ENCODE measurements at places on chromosomes 5 and 9.
A peak's percentile ranks its signal among the peaks of the same experiment; 100 is the strongest.

DNA sequence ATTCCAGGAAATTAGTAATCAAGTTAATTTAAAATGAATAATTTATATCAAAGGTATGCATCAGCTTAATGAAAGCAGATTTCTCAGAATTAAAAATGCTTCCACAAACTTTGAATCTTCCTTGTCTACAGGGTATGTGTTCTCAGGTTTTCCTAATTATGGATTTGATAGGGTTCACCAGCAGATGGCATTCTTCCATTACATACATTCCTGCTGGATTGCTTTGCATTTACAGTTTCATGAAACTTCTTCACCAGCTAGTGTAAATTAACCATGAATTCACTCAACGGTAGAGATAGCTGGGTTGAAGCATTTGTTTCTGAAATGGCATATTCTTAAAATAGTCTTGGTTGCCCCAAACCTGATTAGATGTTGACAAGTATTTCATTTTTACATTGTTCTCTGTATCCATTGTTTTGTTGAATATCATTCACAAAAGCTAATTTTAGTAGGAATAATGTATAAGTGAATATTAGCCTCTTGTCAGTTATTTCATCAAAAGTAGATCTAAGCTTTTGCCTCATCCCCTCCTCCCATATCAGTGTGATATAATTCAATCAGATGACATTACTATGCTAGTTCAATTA is 68.7 kb upstream of the WDR41 start:
- peak; percentile 11 for DNase-seq

- DNase-seq: no peak
Measured at GRCh38 chr9:77949751-77950436, 81.7 kb downstream of the GNAQ start.

- DNase-seq: no peak
Measured at GRCh38 chr9:72728031-72728770, 206.8 kb downstream of the TMC1 start.

GRCh38 chr5:68392617-68393016 is 177.1 kb downstream of the PIK3R1 start:
- no peak for DNase-seq

DNA sequence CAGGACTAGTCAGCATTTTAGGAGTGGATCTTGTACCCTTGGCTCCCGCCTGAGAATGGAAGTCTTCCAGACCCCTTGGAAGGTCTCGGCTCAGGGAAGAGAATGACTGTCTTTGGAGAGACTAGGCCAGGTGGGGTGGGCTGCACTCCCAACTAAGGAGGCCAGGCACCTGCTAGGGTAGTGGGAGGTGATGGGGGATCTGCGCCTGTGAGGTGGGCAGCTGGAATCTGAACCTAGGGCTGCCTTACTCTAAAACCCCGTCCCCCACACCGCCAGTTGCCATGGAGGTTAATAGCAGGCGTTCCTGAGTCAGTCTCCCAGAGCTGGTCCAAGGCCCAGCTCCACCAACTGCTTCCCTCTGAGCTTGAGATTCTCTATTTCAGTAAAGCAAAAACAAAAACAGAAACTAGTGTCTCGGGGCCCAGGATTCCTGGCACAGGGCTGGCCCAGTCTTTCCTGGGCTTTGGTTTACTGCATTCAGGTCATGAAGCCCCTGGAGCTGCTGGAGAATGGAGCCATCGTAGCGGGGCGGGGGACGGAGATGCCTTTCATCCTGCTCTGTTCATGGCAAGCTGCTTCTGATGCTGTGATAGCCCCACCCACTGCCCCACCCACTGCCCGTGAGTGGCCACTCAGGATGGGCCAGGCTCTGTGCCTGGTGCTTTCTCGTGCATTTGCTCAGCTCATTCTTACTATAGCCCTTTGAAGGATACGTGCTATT is 57.5 kb downstream of the DAB2IP start:
- no peak for DNase-seq

DNA sequence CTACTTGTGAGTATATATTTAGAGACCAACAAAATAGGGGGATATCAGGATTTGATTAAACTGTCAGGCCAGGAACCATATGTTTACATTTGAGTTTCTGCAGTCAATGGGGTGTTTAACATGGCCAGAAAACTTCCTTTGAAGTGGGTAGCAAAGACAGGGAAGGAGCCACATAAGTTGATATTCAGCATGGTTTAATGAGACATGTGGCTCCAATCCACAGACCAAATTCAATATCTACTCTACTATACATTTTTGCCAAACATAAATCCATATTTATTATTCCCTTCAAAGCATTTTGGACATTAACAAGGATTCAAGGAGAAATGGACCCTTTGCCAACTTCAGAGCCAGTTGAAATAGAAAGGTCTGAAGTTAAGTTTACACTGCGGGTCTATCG is 99.8 kb downstream of the TAF11L14 start:
- DNase-seq: no peak

DNA sequence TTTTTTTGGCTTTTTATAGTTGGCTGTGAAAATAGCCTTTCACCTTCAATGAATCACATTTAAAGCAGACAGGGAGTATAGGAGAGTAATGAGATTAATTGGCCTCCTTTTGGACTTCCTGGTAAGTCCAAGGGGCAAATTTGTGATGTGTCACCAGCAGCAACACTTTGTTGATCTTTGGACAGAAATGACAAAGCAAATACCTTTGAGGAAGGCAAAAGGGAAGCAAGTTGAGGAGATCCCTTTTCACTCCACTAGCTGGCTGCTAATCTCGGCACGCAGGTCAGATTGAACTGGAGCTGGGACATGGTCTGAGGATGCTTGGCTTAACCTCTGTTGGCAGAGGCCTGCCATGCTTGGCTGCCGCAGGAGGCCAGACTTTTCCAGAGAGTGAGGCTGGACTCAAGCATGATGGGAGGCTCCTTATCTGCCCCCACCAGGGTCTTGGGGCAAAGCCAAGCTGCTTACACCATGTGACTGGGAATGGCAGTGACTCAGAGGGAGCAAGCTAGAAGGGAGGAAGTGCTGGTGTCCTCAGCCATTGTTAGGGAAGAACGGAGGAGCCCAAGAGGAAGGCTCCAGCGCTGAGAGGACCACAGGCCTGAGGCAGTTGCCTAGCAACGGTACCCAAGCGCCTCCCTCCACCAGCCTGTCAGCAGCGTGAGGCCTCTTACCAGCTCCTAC is 174.5 kb upstream of the MAP1B start:
- DNase-seq: peak; percentile 85

DNA sequence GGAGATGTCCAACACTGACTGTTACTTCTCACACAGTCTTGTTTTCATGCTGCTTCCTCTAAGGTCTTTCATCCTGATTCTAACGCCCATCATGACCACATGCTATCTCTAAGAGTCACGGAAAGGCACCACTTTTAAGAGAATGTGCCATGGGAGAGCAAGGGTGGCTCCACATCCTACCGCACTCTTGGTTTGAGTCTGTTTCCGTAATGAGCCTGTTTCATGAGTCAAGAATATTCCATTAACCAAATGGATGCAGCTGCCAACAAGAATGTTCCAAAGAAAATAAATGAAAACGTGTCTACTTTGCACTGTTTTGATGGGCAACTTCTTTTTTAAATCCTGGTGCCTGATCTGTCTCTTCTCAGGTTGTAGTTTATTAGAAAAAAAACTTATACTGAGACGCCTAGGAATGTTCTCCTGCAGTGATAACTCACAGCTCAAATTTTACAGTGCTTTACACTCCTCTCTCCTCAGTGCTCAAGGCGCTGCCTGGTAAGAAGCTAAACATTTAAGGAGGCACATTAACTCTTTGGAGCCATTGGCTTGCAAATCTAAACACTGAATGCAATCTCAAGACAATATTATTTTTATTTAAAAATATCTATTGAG is 124.3 kb downstream of the FGF1 start:
- no peak for DNase-seq

GRCh38 chr9:123318961-123319421 is 37.0 kb upstream of the CRB2 start:
- DNase-seq: no peak

DNA sequence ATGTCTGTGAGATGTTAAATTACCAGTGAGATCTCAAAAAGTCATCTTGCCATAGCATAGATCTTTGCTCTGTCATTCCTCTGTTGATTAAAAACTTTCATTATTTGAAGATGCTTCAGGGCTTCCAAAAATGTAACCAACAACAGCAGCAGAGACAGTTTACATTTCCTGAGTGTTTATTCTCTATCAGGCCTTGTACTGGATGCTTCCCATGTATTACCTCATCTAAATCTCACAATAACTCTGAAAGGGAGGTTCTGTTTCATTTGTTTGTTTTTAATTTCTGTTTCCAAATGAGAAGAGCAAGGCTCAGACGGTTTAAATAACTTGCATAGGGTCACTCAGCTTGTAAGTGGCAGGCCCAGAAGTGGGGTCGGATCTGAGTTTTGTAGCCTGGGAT is 45.2 kb downstream of the MRRF start:
- DNase-seq: no peak

DNA sequence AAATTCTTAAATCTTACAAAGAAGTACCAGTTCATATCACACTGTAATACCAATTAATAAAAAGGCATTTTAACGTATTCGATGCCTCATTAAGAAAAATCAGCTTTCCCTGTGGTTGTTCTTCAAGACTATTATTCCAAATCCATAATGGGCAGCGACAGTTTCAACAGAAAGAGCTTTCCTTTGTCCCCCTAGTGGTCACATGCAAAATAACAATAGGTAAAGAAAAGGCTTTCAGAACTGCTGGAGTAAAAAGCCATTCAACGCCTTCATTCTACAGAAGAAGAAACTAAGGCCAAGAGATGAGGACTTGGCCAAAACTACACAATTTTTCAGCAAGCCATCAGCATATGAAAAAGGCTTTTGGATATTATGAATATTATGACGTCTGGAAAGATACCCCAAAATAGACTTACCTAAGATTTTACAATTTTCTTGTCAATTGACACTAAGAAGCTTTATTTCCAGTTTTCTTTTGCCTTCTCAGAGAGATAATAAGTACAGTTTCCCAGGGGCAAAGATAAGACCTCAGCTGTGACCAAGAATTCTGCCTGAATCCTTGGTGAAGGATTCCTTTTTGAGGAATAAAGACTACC is 6.7 kb upstream of the CDH6 start:
- peak; percentile 54 for DNase-seq

DNA sequence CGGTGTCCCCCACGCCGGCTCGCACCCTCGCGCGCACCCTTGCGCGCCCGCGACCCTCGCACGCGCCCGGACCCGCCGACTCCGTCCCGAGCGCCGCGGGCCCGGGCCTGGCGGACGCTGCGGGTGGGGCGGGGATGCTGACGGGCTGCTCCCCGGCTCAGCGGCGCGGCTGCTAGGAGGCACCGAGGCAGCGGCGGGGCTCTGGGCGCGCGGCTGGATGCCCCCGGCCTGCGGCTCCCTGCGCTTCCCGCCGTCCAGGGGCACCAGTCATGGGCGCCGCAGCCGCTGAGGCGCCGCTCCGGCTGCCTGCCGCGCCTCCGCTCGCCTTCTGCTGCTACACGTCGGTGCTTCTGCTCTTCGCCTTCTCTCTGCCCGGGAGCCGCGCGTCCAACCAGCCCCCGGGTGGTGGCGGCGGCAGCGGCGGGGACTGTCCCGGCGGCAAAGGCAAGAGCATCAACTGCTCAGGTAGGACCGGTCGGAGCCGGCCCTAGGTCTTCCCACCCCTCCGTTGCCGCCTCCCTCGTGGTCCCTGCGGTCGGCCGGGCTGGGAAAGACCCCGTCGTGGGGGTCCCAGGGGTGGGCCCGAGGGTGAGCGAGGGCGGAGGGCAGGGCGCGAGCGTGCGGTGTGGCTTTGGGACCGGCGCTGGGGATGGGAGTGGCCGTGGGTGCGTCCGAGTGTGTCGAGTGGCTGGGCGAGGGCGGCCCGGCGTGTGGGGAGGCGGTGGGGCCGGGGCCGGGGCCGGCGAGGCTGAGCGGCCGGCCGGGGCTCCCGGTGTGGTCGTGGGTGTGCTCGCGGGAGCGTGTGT is 530 bp downstream of the TMEFF1 start:
- DNase-seq: peak; percentile 28

GRCh38 chr5:132759114-132760048 is 12.2 kb downstream of the CCNI2 start:
- DNase-seq: no peak

GRCh38 chr5:24142341-24142740 is 502.4 kb downstream of the CDH10 start:
- DNase-seq: no peak

DNA sequence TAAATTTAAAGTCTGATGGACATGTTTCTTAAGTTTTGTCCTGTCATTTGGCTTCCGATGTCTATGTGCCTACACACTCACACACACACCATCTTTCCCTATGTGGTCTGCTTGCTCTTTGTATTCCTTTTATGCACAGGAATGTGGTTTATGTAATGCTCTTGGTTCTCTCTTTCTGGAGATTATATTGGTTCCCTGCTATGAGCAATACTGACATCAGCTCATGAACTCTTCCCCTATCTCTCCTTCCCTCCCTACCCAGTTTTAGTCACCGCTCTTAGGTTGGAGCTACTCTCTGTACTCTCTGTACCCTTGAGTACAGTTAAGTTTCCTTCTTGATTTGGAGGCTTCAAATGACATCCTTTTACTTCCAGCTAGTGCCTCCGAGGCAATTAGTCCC is 77.9 kb upstream of the MVB12B start:
- DNase-seq: peak; percentile 92

GRCh38 chr5:37723162-37723961 is 116.5 kb downstream of the GDNF start:
- DNase-seq: peak; percentile 85

DNA sequence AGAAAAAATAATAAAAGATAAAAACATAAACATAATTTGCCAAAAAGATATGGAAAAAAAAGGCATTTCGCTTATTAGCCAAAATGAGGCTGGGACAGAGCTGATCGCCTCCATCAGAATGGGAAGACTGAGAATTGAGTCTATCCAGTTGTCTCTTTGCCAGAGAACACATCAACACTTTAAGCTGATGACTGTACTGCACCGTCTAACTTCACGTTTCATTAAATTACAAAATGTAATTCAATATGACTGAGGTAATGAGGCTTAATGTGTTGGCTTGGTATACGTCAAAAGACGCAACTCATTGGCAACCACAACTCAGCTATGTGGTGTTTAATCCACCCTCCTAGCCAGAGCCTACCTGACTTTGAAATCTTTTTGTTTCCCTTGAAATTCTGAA is 462.7 kb upstream of the CD180 start:
- no peak for DNase-seq

DNA sequence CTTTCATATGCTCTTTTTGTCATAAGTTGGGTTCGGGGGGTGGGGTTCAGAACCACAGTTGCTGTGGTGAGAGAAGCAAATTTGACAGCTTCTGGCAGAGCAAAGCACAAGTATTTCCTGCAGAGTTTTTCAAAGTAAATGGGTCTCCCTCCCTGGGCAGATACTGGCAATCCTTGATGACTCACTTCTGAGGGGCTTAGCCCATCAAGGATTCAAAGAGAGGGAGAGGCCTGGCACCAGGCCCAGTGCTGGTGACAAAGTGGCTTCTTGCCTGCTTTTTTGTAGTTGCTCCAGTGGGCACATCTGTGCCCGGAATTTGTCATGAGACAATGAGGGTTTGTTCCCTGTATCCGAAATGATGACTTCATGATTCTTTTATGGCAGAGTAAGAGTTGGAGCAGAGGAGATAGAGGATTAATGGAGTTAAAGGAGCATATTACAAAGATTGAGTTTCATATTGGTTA is 46.6 kb upstream of the TNC start:
- DNase-seq: peak; percentile 98

- no peak for DNase-seq
Measured at GRCh38 chr5:11790201-11790600, 114.0 kb downstream of the CTNND2 start.

GRCh38 chr9:4224181-4224580 is 75.7 kb downstream of the GLIS3 start:
- DNase-seq: peak; percentile 60

Measured in RCC 7860 (cell line).